ENCODE measurements at places on chromosomes 16 and 17.

GRCh38 chr17:9101356-9101755, 80.0 kb downstream of the NTN1 start:
- no peak for DNase-seq

DNA sequence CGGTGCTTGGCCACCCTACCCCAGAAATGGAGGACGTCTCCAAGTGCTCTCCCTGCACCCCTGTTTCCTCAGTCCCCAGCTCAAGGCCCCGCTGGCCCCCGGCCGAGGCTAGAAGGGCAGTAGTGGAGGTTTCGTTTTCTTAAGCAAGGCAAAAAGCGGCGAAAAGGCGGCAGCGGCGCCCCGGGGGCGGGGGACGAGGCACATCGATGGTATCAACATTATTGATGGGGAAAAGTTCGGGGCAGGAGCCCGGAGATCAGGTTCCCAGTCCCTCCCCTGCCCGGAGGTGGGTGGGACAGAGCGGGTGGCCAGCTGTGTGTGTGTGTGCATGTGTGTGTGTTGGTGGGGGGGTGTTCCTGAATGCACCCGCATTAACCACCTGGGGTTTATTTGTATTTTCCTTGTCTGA, 4.1 kb upstream of the SALL1 start:
- no peak for DNase-seq

DNA sequence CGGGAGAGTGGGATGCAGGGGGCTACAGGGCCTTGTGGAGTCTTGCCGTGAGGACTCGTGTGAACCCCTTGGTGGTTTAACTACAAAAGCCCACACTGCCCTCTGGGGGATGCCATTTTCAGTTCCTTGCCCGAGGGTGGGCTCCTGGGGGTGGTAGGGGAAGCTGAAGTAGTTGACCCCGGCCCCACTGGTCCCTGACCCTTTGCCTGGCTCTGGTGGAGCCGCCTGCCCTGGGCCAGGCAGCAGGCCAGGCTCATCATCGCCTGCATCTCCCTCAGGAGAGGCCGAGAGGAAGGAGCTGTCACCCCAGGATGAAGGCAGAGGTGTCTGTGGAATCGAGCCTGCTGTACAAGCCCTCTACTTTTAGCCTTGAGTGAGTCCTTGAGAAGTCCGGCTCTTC, 10.2 kb downstream of the COX4I1 start:
- no peak for DNase-seq

- no peak for DNase-seq
These were observed 1.7 kb downstream of the VTN start for GRCh38 chr17:28368306-28368831.

All from hematopoietic multipotent progenitor cell treated with erythropoietin and hydrocortisone succinate and interleukin-3 and kit ligand, for 8 days (in vitro differentiated cells).